ENCODE measurements at places on chromosomes 3 and 15.

- DNase-seq: no peak
Observed at GRCh38 chr3:107557743-107558142, 35.0 kb downstream of the BBX start.

DNA sequence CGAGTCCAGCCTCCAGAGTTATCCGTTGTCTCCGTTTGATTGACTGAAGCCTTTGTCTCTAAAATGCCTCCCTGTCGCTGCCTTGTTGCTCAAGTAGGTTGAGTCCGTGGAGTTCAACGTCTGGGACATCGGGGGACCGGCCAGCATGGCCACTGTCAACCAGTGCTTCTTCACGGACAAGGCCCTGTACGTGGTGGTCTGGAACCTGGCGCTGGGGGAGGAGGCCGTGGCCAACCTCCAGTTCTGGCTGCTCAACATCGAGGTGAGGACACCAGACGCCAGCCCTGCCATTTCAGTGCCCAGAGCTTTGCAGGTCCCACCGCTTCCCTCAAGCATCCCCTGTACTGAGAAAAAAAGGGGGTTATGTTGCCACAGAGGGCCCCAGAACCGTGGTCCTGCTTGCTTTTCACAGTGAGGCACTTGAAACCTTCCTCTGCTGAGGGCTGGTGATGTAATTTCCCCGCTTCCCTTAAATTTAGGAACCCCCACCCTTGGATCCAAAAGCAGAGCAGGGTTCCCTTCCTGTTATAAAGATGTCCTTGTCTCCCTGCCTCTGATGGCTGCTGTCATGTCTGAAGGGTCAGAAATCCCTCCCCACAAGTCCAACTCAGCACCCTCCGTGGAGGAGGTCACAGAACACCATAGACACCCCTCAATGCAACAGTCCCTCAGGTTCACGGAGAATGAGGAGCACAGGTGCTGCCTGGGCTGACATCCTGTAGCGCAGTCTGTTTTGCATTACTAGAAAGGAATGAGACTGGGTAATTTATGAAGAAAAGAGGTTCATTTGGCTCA, 105.7 kb downstream of the LRRK1 start:
- DNase-seq: no peak

DNA sequence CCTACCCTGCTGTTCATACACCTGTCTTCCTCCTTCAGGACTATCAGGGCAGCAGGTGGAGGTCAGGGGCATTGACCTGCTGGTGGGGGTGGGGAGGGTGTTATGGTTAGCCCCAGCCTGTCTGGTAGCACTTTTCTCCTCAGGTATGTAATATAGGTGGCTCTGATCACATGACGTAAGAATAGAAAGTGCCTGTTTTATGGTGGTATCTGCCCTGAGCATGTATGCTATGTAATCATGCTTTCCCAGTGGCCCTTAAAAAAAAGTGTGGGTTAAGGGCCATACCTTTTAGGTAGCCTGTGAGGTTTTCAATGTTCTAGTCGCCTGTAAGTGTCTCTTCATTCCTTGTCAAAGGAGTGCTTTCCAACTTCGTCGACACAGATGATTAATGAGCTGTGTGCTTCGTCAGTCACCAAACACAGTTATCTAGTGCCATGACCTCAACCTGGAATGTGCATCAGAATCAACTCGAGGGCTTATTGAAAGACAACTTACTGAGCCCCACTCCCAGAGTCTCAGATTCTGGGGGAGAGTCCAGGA, 86.3 kb downstream of the KLHL25 start:
- no peak for DNase-seq

GRCh38 chr15:90287101-90287500, 21.6 kb downstream of the NGRN start:
- DNase-seq: no peak

DNA sequence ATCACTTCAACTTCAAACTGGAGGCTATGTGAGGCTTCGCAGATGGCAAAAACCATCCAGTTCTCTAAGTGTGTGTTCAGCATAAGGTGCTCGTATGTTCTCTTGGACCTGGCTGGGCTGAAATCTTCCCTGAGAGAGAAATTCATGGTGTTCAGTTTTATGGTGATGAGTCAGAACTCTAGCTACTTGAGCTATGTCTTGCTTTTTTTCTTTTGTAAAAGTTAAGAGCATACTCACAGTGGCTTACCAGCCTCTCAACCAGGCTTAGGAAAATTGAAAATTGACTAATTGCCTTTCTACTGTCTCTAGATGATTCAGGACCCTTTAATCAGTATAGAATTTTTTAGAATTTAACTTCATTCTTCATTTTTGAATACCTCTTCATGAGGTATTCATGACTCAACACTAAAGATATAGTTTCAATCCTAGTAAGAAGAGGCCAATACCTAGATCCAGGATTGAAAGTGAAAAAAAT, 617.5 kb downstream of the TBL1XR1 start:
- no peak for DNase-seq

GRCh38 chr3:12932347-12932746, 91.0 kb upstream of the RPL32 start:
- DNase-seq: no peak

GRCh38 chr3:127967316-127967715, 52.3 kb downstream of the KBTBD12 start:
- no peak for DNase-seq

DNA sequence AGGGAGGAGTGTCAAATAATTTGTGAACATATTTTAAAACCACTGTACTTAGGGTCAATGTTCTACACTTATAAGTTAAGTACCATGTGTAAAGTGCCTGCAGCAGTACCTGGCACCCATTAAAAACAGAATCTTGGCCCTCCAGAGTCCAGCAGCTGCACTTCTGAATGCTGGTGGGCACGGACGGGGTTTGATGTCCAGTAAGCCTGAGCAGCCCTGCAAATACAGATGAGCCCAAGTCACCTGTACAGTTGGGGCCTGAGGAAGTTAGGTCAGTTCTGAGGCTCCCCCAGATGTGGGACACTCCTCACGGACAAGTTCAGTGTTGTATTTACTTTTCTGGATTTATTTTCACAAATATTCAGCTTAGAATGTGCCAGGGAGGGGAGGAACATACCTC, 150.0 kb upstream of the CTDSPL start:
- DNase-seq: no peak

GRCh38 chr3:152360302-152360701, 91.6 kb downstream of the MBNL1 start:
- DNase-seq: no peak

DNA sequence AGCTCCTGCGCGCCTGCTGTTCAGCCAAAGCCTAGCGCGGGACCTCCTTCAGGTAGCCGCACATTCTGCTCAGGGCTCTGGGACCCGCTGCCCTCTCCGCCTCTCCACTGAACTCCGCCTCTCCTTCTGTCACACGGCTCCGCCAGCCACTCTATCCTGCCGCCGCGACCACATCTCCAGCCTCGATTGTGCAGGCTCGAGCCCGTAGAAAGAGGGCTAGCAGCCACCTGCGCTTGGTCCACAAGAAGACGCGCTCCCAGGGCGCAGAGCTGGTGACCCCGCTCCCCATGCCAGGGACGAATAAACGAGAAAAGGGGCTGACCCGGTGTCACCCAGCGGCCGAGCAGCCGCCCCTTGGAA, 1.1 kb upstream of the VIPR1 start:
- peak; percentile 7 for DNase-seq

Measured in stimulated activated CD4-positive, alpha-beta T cell treated with anti-CD3 and anti-CD28 coated beads, TNF-alpha, amount 100 ng/mL, for 24 hours (primary cell).